ENCODE measurements at places on chromosomes 5 and 9.

DNA sequence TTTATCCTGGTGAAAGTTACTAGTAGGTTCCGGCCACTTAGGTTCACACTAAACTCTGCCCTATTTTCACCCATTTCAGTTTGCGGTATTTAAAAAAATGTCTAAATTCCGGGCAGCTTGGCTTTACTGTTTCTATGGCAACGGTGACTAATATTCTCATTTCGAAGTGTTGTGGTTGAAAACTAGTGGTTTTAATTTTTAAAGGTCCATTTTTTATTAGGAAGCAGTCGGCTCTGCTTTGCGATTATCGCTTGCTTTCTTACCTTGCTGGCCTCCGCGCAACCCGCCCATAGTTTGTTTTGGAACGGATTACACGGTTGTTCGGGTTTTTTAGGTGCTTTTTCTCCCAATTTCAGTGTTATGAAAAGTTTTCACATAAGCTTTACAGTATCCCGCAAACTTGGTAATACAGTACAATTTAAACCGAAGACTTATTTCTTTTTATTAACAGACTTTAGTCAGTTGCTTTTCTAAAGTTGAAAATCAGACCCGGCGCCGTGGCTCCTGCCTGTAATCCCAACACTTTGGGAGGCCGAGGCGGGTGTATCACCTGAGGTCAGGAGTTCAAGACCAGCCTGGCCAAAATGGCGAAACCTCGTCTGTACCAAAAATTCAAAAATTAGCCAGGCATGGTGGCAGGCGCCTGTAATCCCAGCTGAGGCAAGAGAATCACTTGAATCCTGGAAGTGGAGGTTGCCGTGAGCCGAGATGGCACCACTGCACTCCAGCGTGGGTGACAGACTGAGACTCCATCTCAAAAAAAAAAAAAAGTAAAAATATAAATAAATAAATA lies 1.6 kb downstream of the KDM4C start:
- DNase-seq: no peak

GRCh38 chr5:139841549-139841948 lies 45.9 kb downstream of the PSD2 start:
- DNase-seq: no peak

GRCh38 chr9:26078706-26079105 lies 400.5 kb upstream of the TUSC1 start:
- DNase-seq: no peak

DNA sequence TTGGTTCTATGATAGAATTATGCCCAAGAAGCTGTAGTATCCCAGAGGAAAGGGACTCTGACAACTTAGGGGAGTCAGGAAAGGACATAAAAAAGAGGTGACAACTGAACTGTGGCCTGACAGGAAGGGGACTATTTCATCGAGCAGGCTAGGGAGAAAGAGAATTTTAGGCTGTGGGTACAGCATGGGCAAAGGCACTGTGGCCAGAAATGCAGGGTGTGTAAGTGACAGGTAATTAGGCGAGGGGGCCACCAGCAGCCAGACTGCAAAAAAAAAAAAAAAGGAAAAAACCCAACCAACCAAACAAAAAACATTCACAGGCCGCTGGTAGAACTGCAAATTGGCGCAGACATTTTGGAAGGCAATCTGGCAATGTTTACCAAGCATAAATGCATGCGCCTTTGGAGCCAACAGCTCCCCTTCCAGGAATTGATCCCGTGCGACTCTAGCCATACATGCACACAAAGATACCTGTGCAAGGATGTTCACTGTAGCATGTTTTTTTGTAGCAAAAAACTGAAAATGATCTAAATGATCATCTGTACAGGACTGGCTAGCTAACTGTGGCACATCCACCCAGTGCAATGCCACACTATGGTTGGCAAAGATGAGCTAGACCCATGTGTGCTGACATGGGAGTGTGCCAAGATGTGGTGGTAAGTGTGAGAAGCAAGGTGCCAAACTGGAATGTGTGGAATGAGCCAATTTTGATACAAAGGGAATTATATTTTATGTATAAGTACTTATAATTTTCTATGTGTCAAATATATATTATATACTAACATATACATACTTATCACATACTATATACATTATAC lies 1.1 kb downstream of the EIF4E1B start:
- DNase-seq: no peak

- DNase-seq: no peak
Measured at GRCh38 chr9:80449513-80449912, 877.7 kb downstream of the TLE4 start.

GRCh38 chr5:98105681-98106080 lies 667.8 kb upstream of the RGMB start:
- no peak for DNase-seq

- DNase-seq: peak; percentile 49
Measured at GRCh38 chr9:34591248-34591916, 1.9 kb upstream of the CNTFR start.

GRCh38 chr5:82339792-82340191 lies 61.6 kb upstream of the RPS23 start:
- DNase-seq: no peak

All from stimulated activated CD4-positive, alpha-beta T cell treated with anti-CD3 and anti-CD28 coated beads, Interleukin-1b, Interleukin-23, amount 100 ng/mL, for 1 hour (primary cell).